ENCODE measurements at places on chromosomes 11 and 22. TPM values are rescaled to one million over a fixed set of nuclear protein-coding genes. Genes with fewer than 3 reads are reported as not detected.

C22orf42 gene
- not detected for total RNA-seq

- peak; percentile 31 for DNase-seq
Measured at GRCh38 chr11:66371627-66372415, at the start of gene SLC29A2. SLC29A2 (minus strand) TSS chr11:66371760; CDS start chr11:66371591, 169 bp downstream.

GRCh38 chr11:119205080-119205479, 1.1 kb upstream of the CBL start:
- DNase-seq, result no peak

- no peak for DNase-seq
Measured at GRCh38 chr11:98194611-98195010, 826.1 kb upstream of the CNTN5 start.

GRCh38 chr22:28813772-28814518, 13.6 kb upstream of the XBP1 start:
- no peak for DNase-seq

OTOG gene
- total RNA-seq, result not detected

DNA sequence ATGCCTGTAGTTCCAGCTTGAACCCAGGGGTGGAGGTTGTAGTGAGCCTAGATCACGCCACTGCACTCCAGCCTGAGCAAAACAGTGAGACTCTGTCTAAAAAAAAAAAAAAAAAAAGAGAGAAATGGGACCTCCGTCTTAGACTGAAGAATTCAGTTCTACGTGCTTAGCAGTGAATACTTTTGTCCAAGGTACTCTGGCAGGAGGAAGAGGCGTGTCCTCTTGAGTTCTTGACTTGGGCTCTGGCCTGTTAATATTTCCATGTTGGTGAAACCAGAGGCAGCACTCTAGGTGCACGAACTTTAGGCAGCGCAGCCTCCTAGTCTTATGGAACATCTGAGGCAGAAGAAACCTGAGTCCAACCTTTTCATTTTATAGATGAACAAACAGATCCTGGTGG, 2.4 kb downstream of the HMBS start:
- no peak for DNase-seq

GRCh38 chr11:78646564-78647185, 72.0 kb upstream of the NARS2 start:
- no peak for DNase-seq

DNA sequence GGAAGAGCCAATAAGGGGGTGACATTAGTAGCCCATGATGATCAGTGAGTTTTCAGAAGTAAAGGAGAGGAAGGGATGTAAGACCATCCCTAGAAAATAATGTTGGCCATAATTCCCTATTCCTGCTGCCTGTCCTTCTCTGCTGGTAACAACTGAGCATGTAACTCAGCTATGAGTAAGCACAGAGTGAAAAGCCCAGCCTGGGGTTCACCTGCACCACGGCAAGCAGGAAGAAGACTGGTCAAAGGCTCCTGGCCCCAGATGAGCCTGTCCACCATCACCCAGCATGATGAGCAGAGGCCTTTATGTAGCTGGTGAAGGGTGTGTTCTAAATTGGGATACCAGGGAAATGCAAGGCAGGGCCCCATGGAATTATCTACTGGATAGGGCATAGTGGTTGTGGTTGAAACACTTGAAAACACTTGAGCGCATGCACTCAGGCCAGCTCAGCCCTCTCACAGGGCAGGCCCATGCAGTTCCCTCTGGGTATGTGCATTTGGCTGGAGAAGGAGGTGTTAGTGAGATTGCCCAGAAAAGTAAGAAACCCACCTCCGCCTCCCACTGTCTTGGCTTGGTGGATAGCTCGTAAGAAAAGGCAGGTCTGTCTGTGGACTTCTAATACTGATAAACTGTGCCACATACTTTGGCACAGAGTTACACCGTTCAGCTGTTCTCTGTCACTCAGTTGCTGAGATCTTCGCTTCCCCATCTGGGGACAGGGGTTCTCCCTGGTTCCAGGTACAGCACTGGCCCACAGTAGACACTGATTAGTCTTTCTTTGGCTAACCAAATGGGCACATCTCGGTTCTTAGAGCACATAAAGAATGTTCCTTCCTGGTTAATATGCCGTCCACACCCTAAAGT, 86.8 kb downstream of the AMOTL1 start:
- DNase-seq, result no peak

DNA sequence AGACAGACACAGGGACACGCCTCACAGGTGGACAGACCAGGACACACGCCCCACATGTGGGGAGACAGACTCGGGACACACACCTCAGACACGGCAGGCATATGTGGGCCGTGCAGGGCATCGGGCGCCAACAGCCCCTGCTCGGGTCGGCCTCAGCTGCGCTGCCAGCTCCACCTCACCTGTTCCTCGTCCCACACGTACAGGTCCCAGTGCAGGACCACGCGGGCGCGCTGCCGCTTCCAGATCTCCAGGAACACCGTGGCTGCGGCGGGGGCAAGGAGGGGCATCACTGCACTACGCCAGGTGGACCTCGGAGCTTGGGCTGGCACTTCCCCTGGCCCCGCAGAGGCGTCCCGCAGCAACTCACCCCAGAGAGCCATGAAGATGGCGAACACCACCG, 12.4 kb downstream of the ANO9 start:
- DNase-seq, result no peak

FGF3 gene
- not detected for total RNA-seq

GRCh38 chr11:19673924-19674729, 38.5 kb upstream of the NAV2 start:
- no peak for DNase-seq

FZD4 gene
- 0.11 TPM for total RNA-seq

- no peak for DNase-seq
Measured at GRCh38 chr11:83046621-83047172, 25.0 kb downstream of the RAB30 start.

GRCh38 chr11:92460213-92460612, 235.6 kb downstream of the FAT3 start:
- DNase-seq, result no peak

ABTB2 gene
- total RNA-seq, result 1.7 TPM

DNA sequence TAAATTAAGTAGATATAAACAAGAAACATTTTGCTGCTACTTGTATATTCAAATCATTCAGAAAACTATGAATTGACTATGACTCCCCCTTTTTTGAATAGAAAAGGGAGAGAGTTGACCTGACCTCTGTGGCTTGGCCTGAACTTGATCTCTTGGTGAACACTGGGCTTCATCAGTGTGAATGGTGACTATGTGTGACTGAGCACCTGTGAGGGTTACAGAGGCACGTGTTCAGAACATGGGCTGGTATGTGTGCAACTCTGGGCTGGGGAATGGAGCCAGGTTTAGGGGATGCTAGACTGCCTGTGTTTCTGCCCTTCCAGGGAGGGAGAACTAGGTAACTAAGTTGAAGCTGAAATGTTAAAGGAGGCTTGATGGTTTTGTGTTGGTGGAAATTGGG, 29.2 kb downstream of the HSD17B12 start:
- no peak for DNase-seq

- DNase-seq, result no peak
Measured at GRCh38 chr22:20554824-20555223, 47.4 kb downstream of the MED15 start.

DEFB131B gene
- total RNA-seq, result not detected

RAPSN gene
- 1.6 TPM for total RNA-seq

All from natural killer cell (primary cell).